ENCODE measurements at places on chromosomes 5 and 9.

DNA sequence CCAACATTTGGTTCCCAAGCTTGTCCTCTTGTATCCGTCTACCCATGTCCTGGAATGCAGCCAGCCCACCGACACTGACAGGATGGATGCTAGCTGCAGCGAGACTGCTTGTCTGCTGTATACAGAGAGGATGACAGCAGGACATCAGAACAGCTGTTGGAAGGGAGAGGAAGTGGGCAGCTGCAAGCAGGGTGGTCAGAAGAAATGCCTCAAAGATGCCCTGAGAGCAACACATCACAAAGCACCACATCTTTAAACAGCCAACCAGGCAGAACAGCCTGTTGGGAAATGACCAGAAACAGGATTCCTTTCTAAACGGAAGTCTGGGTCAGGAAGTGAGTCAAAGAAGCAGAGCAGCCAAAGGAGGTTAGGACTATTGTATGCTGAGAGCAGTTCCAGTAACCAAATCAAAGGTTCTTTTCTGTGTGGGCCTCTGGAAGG is 219.1 kb downstream of the NDUFS4 start:
- no peak for DNase-seq

GRCh38 chr5:115355767-115356381 is 59.4 kb upstream of the CCDC112 start:
- no peak for DNase-seq

DNA sequence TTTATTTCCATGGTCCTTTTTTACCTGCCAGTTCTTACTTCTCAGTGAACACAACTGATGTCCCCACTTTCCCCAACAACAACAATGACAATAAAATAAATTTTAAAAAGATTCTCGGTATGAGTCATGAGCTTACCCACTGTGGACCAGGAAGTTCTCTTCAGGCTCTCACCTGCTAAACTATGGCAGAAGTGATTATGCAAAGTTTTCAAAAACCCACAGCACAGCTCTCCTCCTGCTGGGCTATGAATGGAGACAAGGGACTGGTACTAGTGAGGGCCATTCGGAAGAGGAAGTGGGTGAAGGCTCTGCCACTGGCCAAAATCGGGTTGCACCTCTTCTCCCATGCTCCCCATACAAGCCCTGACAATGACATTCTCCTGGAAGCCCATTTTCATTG is 429.4 kb downstream of the PIK3R1 start:
- no peak for DNase-seq

DNA sequence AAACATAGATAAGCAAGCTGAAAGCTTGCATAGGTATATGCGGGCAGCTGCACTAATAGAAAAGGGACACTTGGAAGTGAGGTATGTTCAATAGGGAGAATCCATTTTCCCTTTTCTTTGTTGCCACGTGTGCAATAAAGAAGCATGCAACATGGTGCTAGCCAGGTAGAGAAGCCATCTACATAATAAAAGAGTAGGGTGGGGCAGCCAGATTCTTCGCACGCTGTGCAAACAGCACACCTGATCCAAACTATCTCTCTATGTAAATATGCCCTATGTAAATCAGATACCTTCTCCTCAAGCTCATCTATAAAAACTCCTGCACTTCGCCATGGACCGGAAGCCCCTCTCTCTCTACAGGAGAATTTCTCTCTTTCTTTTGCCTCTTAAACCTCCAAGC is 91.9 kb upstream of the C9orf72 start:
- no peak for DNase-seq

- DNase-seq: no peak
These were observed 45.3 kb downstream of the PLPP7 start for GRCh38 chr9:131334629-131335367.

GRCh38 chr9:129283705-129284606 is 105.9 kb upstream of the IER5L start:
- no peak for DNase-seq

GRCh38 chr9:116391306-116391900 is 237.8 kb downstream of the PAPPA start:
- no peak for DNase-seq

GRCh38 chr9:110309681-110310080 is 28.0 kb downstream of the TXNDC8 start:
- DNase-seq: no peak

DNA sequence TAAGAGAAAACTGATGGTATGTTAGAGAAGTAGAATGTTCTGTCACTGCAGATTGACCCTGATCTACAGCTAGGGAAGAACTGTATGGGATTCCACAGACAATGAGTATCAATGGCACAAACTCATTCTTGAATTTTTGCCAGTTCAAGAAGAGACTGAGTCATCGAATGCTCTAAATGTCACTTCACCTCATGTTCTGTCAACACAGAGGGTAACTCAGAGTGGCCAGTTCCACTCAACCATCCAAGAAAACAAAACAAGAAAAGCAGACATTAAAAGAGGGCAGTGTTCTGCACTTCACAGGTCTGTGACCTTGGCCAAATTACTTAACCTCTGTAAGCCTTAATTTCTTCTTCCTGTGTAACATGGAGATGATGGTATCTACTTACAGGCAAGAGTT is 132.2 kb upstream of the HMHB1 start:
- DNase-seq: no peak

- no peak for DNase-seq
These were observed 119.8 kb downstream of the LPAR1 start for GRCh38 chr9:110918316-110919049.

Data from activated CD8-positive, alpha-beta memory T cell treated with anti-CD3 and anti-CD28 coated beads for 24 hours (primary cell).